RWPE2 (cell line): ENCODE measurements at places on chromosomes 12 and 14.

DNA sequence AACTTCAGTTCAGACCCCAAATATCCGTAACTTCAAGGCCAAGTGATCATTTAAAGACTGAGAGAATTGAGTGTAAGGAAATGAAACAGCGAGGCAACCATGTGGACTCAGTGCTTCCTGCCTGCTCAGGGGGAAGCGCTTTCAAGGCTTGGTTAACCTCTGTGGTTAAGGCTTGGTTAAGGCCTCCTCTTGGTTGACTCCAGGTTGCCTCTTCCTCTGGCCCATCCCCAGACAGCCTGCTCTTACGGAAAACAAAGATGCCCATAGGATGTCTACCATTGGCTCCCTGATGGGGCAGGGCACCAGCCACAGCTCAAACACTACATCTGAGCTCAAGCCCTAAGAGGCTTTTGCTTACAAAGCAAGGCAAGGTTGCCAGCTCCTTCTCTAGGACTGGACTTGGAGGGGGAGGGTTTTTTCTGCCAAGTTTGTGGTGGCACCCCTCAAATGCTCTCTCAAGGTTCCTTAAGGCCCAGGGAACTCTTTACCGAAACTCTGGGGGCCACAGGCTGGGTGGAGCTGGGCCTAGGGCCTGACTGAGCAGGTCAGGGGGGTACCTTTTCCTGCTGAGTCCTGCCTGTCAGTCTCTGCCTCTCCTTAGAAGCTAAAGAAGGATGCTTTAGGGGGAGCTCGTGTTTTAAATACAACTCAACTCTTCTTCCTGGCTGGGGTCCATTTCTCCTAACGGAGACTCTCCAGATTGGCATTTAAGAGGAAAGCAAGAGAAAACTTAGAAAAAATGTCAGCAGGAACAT is 13.7 kb downstream of the COL2A1 start:
- DNase-seq: no peak

DNA sequence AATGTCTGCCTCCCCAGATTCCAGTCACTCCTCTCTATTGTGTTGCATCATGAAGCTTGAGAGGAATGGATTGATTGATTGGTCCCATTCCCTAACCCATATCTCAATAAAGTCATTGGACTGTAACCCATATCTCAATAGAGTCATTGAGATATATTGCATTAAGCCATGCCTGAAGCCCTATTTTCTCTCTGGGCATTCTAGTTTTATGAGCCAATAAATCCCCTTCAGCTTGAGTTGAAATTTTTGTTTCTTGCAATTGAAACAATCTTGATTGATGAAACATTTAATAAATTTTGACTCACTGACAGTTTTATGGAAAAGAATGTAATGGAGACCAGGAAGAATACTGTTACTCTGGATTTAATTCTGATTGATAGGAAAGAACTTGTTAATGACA is 20.8 kb upstream of the OR4E1 start:
- no peak for DNase-seq

- DNase-seq: no peak
Observed at GRCh38 chr12:75892731-75893408, 138.7 kb downstream of the PHLDA1 start.

- no peak for DNase-seq
Observed at GRCh38 chr12:116122628-116123027, 154.9 kb downstream of the MED13L start.

- no peak for DNase-seq
Observed at GRCh38 chr14:69672356-69672755, 61.0 kb downstream of the SUSD6 start.

DNA sequence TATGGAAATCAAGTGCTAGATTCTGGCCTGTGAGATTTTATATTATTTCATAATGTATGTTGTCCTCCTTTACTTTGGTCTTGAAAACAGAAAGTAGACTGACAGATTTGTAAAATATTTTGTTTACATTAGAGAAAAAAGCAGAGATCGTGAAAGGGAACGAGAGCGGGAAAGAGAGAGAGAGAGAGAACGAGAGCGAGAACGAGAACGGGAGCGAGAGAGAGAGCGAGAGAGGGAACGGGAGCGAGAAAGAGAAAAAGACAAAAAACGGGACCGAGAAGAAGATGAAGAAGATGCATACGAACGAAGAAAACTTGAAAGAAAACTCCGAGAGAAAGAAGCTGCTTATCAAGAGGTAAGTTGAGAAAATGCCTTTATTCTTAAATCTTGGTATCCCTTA is 30.6 kb upstream of the PSEN1 start:
- DNase-seq: no peak

DNA sequence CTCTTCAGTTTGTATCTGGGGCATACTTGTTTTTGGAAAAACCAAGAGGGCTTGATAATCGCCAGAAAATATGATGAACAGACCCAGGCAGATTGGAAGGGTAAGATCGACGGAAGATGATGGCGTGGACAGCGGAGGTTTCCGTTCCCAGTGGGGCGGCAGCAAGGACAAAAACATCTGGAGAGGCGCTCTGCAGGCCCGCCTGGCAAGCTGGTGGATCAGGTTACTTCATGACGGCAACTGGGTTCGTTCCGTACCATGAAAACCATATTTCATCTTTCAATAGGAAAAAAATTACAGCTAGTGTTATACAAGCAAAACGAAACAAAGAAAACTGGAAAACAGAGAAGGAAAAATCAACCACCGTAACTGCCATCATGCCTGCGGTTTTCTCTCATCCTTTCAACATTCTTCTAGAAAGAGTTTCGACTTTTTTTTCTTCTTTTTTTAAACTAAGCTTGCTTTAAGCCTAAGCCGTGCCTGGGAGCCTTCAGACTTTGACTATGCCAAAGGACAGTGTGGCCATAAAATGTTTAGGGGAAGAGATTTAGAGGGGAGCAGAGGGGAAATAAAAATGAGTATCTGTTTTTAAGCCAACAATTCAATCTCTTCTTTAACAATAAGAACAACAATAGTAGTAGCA is 210.5 kb downstream of the FOXN3 start:
- no peak for DNase-seq

DNA sequence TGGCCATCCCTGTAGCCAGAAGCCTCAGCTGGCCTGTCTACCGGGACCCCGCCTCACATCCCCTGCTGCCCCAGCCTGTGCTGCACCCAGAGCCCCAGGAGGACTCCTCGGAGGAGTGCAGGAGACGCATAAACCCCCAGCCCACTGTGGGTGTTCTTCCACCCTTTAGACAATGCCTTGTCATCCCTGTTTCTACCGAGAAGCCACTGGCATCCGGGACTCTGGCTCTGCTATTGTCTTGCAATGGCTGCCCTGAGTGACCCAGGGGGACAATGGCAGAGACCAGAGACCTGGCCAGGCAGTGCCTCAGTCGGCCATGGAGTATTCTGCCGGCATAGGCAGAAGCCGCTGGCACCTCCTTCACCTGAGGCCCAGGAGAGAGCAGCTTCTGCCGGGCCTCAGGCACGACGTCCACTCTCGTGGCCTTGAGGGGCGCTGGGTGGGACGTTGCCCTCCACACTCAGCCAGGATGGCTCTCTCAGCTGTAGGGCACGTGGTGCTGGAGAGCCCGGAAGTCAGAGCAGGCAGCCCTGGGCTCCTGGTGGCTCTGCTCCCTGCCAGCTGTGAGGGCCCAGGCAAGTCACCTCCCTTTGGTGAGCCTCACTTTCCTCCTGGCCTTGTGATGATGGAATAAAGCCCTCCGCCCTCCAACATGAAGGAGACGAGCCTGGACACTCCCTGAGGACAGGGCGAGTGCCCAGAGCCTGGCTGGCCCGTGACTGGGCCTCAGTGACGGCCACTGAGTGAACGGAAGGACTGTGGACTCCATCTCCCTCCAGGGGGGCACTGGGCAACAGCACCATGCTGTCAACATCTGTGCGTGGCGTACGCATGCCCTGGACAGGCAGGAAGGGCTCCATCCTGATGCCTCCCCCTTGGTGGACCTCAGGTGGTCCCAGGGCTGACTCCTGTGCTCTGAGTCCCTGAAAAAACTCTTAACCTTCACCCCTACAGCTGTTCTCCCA is 41.0 kb downstream of the TRAFD1 start:
- no peak for DNase-seq

GRCh38 chr12:42166501-42166900 is 21.8 kb upstream of the GXYLT1 start:
- no peak for DNase-seq

- no peak for DNase-seq
Observed at GRCh38 chr12:21001778-21002177, 129.2 kb upstream of the SLCO1B1 start.

DNA sequence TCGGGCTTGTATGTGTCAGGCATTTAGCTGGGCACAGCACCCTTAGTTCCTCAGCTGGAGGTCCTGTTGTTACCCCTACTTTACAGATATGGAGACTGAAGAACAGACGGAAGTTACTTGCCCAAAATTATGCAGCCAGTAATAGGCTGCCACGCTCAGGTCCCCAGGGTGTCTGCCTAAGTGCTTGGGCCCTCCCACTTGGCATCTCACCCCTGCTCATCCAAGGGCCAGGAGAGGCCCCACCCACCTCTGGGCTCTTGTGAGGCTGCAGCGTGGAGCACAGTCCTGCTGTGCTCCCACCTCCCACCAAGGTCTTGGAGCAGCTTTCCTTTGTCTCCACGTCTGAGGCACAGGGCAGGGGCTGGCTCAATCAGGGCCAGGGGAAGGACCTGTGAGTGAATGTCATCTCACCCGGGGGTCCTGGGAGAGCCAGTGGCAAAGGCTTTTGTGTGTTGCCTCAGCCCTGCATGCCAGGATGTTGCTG is 64.6 kb downstream of the BEGAIN start:
- DNase-seq: no peak

DNA sequence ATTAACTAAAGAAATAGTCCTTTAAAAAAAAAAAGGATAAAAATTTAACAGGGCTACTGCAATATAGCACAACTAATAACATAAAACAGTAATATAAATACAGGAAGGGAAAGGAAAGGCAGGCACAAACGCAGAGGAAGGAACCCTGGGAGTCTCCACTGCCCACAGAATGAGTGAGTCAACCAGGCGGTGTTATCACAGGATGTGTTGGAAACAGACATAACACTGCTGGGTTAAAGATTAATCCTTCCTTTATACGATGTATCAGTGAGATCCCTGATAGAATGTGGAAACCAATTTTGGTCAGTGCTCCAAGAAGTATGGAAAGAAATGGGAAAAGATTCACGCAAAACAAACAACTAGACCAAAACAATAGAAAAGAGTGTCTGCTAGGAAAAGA is 47.9 kb downstream of the FGD6 start:
- no peak for DNase-seq

DNA sequence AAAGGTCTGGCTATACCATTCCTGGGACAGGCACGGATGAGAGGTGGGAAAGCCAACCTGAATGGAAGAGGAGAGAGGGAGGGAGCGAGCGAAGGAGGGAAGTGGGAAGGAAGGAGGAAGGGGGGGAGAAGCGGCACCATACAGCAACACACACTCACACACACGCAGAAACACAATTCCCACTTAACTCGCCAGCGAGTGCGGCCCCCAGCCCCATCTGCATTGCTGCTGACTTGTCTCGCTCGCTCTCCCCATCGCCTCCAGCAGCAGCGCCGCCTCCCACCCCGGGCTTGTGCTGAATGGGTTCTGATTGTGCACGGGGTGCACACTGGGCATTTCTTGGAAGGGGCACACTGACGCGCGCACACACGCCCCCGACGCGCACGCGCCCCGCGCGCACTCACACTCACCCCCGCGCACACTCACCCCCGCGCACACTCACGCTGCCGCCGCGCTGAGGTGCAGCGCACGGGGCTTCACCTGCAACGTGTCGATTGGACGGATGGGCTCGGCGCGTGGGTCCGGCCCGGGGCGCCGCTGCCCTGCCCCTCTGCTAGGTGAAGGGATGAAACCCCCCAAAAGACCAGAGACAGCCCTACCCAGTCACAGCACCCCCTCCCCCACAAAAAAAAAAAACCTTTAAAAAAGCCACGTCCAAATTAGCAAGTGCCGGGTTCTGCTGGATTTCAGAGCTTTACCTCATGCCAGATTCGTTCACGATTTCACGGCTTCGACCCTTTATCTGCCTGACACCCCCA is 685 bp downstream of the GRIN2B start:
- DNase-seq: no peak

DNA sequence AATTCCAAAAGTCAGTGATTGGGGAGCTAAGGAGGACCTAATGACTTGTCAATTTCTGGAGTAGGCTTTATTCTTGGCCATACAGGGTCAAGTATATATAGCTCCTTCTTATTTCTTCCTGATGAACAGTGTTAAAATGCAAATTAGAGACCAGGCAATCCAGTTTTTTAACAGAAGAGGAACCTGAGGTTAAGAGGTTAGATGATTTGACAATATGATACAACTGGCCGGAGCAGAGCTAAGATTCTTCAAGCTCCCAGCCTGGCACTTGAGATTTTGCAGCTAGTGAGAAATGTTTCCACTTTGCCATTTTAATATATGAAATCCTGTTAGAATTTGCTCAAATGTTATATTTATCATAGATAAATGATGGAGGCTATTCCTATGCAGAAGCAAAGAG is 204.0 kb downstream of the SSPN start:
- no peak for DNase-seq

DNA sequence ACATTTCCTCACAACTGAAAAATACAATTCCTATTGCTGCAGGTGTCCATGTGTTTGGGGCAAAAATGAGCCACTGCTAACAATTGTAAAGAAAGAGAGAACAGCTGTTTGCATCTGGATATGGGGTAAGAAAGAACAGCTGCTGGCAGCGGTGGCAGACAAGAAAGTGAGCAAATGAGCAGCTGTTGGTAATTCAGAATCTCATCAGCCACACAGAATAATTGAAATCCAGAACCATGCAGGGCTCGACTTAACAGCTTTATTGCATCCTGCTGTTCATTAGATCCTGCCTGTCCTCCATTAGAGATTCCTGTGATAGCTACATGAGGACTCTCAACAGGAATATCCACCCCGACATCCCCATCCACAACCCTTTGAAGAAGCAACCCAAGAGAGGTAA is 62.5 kb upstream of the TSPAN8 start:
- no peak for DNase-seq
